ENCODE measurements at places on chromosomes 5 and 9. TPM values are rescaled to one million over a fixed set of nuclear protein-coding genes. Genes with fewer than 3 reads are reported as not detected.
A peak's percentile ranks its signal among the peaks of the same experiment; 100 is the strongest.

Gene CTXN3
- total RNA-seq, result not detected

DNA sequence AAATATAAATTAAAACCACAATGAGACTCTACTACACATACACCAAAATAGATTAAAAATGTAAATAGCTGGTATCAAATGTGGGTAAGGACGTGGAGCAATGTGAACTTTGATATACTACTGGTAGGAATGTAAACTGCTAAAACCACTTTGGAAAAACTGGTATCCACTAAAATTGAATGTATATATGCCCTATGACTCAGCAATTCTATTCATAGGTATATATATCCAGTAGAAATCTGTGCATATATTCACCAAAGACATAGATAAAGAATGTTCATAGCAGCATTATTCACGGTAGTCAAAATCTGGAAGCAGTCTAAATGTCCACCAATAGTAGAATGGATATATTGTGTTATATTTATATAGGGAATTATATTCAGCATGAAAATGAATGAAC lies 85.2 kb downstream of the ERP44 start:
- DNase-seq, result no peak
- H3K36me3 ChIP-seq, result peaks cover 40% of the 10 kb centered on the region
- H3K27ac ChIP-seq, result no peak overlapping the region
- no peaks in the 10 kb centered on the region for H3K27me3 ChIP-seq

Gene ADGRV1
- total RNA-seq, result 0.02 TPM

DNA sequence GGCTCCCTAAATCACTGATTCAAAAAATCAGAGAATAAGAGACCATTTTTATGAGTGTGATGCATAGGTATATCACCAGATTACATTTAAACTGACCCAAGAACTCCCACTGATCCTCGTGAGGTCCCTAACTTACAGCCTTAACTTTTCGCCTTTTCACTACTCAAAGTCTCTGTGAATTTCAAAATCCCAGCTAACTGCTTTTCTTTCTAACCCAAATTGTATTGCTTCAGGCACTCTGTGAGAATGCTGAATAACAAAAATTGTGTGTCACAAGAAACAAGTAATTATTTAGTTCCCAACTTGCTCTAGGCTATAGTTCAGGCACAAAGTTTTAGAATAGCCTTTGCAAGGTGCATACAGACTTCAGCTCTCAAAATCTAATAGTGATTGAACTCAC lies 368.6 kb downstream of the CHSY3 start:
- no peaks in the 10 kb centered on the region for H3K36me3 ChIP-seq
- H3K27ac ChIP-seq, result no peak overlapping the region
- H3K4me3 ChIP-seq, result no peak overlapping the region
- H3K27me3 ChIP-seq, result peaks cover 7% of the 10 kb centered on the region
- DNase-seq, result no peak

- peaks cover 25% of the 10 kb centered on the region for H3K4me1 ChIP-seq
- peak; percentile 50 for DNase-seq
- H3K36me3 ChIP-seq, result no peaks in the 10 kb centered on the region
Measured at GRCh38 chr5:38453506-38453905, 102.9 kb downstream of the LIFR start.

Gene LCN9
- not detected for total RNA-seq

All from activated CD4-positive, alpha-beta T cell treated with anti-CD3 and anti-CD28 coated beads for 36 hours (primary cell).